Effector CD8-positive, alpha-beta T cell (primary cell): ENCODE measurements at places on chromosomes 6 and 20.

DNA sequence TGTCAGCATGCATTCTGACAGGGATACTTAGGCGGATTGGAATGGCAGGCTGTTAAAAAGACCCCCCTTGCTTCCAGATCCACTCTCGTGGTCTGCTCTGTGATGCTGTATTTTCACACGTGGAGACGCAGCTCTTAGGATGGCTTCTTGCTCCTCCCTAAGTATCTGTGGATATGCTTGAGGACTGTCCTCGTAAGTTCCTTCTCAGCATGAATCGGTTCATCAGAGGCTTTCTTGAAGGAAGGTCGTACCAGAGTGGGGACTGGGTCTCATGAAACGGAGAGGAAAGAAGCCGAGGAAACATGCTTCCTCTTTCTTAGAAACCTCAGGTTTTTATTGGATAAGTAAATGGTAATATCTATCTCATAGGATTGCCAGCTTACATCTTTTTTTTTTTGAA lies 220.4 kb downstream of the FARS2 start:
- no peak for DNase-seq

DNA sequence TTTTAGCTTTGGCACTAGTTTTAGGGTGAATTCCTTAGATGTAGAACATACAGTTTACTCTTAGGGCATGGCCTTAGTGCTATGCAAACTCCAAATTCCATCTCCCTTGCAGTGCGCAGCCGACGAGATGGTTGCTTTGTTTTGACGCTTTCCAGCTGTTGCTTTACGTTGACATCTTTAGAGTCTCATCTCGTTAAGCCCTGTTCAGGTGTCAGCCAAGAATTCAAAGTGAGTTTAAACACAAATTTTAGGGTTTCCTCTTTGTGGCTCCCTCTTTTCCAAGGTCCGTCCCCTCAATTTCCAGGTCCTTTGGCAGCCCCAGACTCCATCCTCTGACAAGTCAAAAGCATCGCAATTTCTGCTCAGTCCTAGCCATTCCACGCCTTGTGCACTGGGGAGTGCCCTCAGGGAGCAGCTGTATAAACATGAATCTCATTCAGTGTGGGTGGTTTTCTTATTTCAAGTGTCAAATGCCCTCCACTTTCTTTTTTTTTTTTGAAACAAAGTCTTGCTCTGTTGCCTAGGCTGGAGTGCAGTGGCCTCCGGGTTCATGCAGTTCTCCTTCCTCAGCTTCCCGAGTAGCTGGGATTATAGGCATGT lies 14.1 kb upstream of the MAK start:
- no peak for DNase-seq

DNA sequence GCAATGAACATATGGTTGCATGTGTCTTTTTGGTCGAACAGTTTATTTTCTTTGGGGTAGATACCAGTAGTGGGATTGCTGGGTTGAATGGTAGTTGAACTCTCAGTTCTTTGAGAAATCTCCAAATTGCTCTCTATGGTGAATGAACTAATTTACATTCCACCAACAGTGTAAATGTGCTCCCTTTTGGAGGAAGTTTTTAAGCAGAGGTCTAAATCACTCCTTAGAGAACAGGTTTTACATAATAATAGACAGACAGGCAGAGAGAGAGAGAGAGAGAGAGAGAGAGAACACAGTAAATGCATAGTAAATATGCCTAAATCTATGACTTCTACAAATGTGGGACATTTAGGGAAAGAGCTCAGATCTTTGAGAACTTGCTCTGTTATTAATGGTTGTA lies 37.6 kb downstream of the GRM1 start:
- DNase-seq: no peak

- no peak for DNase-seq
Measured at GRCh38 chr6:6008648-6009421, 2.1 kb upstream of the NRN1 start.

- no peak for DNase-seq
Measured at GRCh38 chr6:7053125-7053774, 54.5 kb upstream of the RREB1 start.

- DNase-seq: no peak
Measured at GRCh38 chr6:44514576-44515193, 127.2 kb downstream of the CDC5L start.

DNA sequence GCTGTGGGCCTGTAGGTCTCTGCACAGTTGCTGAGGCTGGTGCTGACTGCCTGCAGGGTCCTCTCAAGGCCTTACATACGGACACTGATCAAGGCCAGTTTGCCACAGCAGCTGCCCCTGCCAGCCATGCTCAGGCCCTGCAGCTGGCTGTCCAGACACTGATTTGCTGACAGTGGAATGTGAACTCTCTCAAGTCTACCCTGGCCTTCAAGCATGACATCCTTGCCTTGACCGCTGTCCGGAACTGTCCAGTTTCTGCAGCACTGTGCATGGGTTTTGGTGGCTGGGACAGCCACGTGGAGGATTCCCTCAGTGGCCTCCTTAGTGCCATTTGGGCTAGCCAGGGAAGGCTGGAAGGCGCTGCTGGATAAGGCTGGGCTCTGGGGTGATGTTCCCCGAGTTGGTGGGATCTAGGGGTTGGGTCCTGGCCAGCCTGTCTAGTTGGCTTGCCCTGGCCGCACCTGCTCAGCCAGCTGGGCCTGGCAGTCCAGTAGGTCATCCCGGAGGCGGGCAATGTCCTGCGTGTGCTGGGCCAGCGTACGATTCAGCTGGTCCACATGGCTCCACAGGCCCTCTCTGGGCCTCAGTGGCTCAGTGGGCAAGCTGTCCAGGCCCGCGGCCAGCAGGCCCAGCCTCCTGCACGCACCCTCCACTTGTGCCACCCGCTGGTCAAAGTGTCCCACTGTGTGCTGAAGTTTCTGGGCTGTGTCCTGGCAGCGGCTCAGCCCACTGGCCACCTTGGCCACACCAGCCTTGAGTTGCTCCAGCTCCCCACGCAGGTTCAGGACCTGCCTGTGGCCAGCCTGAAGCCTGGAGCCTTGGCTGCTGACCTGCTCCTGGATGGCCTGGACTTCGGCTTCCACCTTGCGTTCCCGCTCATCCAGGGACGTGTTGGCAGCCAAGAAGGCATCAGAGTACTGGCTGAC lies 5.5 kb downstream of the EMILIN3 start:
- no peak for DNase-seq

- peak; percentile 15 for DNase-seq
Measured at GRCh38 chr6:41306187-41306854, 19.8 kb upstream of the TREM1 start.

DNA sequence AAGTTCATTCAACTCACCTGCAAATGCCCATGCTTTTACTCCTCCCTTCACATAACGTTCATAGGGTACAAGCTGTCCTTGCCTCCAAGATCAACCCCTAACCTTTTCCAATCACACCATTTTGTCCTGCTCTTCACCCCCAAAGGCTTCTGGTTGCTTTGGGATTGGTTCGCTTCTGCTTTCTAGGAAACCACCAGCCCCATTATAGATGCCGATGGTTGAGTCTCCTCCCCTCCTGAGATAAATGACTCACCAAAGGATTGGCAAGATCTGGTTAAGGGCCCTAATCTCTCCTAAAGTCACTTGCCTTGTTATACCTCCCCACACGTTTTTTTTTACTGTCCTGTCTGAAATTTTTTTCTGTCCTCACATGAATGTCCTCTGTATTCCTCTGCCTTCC lies 311.4 kb downstream of the HACE1 start:
- DNase-seq: no peak

GRCh38 chr6:91786474-91787184 lies 1199.8 kb upstream of the MAP3K7 start:
- no peak for DNase-seq

DNA sequence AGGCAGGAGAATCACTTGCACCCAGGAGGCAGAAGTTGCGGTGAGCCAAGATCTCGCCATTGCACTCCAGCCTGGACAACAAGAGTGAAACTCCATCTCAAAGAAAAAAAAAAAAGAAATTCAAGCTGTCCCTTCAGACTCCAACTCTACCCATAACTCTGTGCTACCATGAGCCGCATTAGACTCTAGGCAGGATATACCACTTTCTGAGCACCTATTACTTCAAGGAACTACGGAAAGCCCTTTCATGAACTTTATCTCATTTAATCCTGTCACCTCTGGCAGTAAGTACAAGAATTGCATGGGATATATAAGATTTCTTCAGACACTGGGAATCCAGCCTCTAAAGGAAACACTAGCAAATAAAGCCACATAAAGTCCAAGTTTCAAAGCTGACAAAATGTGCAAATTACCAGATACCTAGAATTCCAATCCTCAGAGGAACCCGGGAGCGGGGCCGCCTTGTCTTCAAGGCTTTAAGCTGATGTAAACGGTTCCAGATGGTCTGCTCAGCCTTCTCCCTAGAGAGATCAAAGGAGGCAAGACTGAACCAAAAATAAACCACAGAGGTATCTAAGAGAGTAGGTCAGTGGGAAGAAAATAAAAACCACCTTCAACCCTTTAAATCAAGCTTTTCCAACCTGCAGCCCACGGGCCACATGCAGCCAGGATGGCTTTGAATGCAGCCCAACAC lies 9.4 kb downstream of the CDK5RAP1 start:
- DNase-seq: no peak

- no peak for DNase-seq
Measured at GRCh38 chr6:291204-291696, 1.0 kb upstream of the DUSP22 start.

- DNase-seq: peak; percentile 1
Measured at GRCh38 chr6:127186889-127187288, 68.4 kb downstream of the RSPO3 start.

- no peak for DNase-seq
Measured at GRCh38 chr6:147868427-147869190, 360.1 kb downstream of the SAMD5 start.

DNA sequence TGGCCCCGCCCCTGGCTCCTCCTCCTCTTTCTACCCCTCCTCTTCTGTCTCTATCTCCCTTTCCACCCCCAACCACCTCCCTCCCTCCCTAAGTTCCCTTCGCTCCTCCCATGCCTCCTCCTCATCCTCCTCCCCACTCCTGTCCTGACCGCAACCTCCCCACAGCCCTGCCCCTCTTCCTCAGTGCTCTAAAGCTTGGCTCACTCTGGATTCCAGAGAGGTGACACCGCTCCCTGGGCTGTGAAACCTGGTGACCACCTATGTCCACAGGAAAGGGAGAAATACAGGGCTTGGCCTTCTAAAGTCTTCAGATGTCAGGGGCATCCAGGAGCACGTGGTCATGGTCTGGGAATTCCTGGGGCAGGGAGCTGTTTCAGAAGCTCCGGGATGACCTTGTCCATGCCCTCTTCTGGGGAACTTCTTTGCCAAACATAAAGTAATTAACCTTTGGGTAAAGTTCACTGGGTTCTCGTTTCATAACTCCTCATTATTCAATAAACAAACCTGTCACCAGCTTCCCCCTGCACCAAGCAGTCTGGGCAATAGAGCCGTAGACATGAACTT lies 345 bp upstream of the CST5 start:
- no peak for DNase-seq

GRCh38 chr6:41731561-41732086 lies 3.8 kb downstream of the TFEB start:
- DNase-seq: no peak

- no peak for DNase-seq
Measured at GRCh38 chr6:107715550-107716321, 108.4 kb downstream of the SCML4 start.

GRCh38 chr6:47749757-47750156 lies 32.1 kb upstream of the OPN5 start:
- no peak for DNase-seq

GRCh38 chr6:36969988-36970891 lies 15.7 kb downstream of the PI16 start:
- no peak for DNase-seq

- no peak for DNase-seq
Measured at GRCh38 chr20:14334306-14334930, 3.0 kb downstream of the FLRT3 start.

- DNase-seq: no peak
Measured at GRCh38 chr6:20717743-20718142, 183.5 kb downstream of the CDKAL1 start.

DNA sequence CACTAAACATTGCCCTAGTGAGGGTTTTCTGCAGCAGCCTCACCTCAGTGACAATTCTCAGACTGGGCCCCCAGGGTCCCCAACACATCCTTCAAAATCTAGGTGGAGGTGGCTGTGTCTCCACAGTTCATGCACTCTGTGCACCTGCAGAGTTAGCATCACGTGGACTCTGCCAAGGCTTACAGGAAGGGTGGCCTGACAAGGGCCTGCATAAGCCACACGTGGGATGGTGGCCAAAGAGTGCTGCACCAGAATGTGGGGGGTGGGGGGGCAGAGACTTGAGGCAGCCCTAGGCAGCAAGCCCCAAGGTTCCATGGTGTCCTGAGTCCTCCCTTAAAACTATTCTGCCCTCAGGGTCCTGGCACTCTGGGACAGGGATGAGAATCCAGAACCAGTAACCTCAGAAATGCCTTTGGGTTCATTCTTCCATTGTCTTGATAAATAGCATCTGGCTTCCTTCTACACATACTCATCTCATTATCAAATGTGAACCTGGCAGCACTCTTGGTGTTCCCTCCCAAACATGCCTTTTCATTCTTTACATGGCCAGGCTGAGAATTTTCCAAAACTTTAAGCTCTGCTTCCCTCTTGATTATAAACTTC lies 1.6 kb upstream of the SERPINB1 start:
- DNase-seq: no peak

DNA sequence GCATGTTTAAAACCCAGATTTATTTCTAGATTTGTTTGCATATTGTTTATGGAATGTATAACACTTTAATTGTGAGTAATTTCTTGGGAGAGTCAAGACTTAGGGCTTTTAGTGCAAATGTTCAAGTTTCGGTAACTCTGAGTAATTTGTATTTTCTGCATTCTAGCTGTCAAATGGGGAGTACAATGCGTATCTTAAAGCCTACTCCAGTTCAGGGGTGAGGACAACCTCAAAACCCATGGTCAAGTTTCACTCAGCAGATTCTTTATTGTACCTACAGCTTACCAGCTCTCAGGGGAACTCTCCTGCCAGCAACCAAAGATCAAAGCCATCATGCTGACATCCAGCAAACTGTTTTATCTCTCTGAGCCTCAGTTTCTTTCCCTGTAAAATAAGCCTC lies 458.6 kb upstream of the JARID2 start:
- DNase-seq: no peak

GRCh38 chr20:44204156-44204831 lies 6.3 kb downstream of the OSER1 start:
- no peak for DNase-seq

DNA sequence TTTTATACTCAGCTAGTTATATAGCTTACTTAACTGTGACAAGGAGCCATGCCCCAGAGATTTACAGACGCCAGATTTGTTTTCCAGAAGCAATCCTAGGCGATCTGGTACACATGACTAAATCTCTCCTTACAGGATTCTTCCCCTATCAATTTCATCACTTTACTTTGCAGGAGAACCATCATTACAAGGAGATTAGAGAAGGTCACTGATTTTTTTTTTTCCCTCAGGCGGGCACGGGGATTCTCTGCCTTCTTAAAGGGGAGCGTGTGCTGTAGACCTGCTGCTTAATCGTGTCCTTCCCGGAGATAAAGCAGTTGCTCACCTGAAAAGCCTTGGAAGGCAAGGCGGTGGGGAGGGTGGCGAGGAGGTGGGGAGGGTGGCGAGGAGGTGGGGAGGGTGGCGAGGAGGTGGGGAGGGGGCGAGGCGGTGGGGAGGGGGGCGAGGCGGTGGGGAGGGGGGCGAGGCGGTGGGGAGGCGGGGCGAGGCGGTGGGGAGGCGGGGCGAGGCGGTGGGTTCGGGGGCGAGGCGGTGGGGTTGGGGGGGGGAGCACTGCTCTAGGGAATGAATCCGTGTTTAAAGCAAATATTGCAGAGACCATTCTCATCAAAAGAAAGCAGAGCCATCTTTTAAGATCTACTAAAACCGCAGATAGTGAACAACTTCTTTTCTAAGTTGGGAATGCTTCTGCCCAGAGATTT lies 14.3 kb upstream of the MRAP2 start:
- no peak for DNase-seq

GRCh38 chr6:35733633-35734032 lies 3.2 kb upstream of the ARMC12 start:
- DNase-seq: no peak
